Mucosa of descending colon (tissue), 3 donors: ENCODE measurements at places on chromosomes 7 and 10.

- no peak for DNase-seq
Observed at GRCh38 chr10:36177071-36177470, 535.0 kb upstream of the FZD8 start.

DNA sequence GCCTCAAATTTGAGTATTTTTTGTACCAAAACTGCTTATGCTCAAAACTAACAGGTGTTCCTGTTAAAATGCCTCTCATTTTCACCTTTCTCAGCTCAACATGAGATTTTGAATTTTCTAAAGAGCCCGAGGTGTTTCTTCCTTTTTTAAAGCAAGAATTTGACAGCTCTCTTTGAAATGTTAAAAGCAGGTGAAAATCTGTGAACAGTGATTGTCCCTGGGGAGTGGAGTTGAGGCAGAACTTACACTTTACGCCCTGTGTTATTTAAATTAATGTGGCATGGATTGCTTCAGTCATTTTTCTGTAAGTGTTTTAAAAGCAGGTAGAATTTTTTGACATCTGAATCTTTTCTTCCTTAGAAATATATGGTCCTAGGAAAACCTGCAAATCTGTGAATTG is 9.2 kb upstream of the GPR15LG start:
- no peak for DNase-seq

DNA sequence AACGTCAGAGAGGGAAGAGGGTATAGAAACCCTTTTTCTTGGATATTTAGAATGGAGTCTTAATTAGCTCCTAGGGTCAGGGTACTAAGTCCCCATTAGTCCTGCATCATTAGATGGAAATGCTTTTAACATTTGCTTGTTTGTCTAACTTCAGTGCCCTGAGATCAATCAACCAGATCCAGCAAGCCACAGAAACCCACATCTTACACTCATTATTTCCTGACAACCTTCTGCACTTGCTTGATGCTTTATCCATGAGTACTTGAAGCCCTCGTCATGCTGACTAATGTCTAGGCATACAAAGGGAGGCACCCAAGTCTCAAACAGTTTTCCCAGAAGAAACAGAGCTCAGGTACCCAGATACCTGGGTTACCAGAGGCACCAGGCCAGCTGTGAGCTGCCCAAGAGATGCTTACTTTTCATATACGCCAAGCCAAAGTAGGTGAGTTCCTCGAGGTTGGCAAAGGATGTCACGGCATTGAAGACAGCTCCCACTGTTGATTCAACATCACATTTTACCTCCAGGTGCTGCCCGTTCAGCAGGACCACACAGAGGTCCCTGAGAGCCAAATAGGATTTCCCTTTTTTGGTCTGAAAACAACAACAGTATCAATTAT is 42.7 kb downstream of the FRMPD2 start:
- no peak for DNase-seq

DNA sequence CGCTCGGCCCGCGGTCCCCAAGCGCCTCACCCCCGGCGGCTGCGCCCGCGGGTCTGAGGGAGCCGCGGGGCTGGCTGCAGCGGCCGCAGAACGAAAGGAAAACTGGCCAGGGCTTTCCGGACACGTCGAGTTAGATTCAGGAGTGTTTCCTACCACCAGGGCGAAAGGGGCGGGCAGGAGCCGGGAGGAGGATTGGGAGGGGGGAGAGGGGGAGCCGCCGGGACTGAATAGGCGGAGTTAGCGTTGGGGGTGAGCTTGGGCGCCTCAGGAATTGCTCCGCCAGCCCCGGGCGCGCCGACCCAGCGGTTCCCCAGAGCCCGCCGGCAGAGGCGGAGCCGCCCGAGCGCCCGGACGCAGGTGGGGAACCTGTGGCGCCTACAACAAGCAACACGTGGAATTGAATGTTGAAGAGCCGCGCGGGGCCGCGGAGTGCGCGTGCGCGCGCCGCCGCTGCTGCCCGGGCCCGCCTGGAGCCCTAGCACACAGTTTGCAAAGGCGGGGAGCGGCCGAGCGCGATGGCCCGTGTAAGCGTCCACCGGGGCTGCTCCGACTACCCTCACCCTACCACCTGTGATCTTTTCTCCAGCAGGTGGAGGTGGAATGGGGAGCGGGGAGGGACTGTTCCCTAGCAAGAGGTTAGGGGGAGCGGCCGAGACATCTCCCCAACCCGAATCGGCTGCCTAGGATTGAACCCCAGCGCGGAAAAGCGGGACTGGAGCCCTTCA is at the start of gene CADPS2:
CADPS2 (minus strand) TSS at position 104 of the 725 bp plus-strand sequence. CDS start 123 bp downstream, outside the sequence.
- DNase-seq = peak; percentile 87

DNA sequence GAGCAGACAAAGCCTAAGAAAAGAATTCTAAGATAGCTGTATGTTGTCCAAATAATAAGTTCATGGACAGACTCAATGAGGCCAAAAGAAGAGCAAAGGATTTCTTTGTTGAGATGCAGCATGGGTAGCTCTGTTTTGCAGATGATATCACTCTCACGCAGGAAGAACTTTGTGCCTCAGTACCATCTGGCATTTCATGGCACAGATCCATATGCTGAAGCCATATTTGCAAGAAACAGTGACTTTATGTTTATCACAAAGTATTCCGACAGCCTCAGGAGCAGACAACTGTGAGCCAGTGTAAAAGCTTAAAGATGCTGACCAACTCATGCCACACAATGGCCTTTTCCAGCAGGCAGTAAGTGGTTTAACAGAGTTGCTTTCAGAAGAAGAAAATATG is 45.5 kb upstream of the RNF148 start:
- DNase-seq = no peak

DNA sequence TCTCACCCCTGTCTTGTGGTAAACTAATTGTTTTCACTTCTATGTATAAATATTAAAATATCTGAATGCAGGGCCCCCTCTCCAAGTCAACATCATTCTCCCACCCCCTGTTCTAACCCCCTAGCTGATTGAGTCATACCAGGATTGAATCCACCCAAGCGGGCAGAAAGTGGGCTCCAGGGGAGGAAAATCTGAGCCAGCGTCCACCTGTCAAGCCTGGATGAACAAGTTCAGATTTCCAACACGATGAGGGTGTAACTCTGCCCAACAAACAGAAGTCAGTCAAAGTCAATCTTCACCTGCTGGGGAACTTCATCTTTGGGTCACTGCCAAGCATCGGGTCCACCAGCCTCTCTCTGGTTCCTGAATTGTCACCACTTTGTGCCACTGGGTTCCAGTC is 162.9 kb upstream of the CELF2 start:
- no peak for DNase-seq

DNA sequence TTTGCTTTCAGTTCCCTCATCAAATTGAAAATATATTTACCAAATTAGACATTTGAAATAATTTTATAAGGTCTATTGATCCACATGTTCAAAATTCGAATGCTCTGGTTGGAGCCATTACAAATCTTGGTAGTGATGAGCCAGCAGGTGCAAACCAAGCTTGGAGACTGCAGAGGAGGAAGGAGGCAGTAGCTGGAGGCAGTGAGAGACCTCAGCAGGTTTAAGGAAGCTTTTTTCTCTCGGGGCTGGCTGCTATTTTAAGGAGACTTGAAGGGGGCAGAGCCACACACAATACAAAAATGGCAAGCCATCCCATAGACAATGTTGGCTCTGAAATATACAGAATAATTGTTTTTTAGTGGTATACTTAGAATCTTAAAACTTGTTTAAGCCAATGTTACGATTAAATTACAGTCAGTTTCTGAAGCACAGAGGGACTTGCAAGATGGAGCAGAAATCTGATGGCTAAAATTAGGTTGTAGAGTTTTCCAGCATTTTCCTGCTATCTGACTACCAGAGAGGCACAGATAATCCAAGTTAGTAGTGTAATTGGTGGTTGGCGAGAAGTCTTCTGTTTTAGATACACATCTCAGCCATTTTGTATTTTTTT is 185.8 kb downstream of the SNX10 start:
- DNase-seq = no peak

GRCh38 chr7:5470816-5471215 is 47.2 kb upstream of the TNRC18 start:
- DNase-seq = no peak

- DNase-seq = no peak
Observed at GRCh38 chr7:92044148-92044547, 90.1 kb downstream of the CYP51A1 start.

GRCh38 chr10:68406111-68406814 is 814 bp downstream of the RUFY2 start:
- DNase-seq = peak; percentile 75

GRCh38 chr7:83359108-83359507 is 196.4 kb upstream of the PCLO start:
- DNase-seq = no peak

GRCh38 chr7:91812388-91812787 is 68.1 kb downstream of the MTERF1 start:
- no peak for DNase-seq

- DNase-seq = peak; percentile 4
Observed at GRCh38 chr10:27783660-27784059, 38.0 kb upstream of the MKX start.

DNA sequence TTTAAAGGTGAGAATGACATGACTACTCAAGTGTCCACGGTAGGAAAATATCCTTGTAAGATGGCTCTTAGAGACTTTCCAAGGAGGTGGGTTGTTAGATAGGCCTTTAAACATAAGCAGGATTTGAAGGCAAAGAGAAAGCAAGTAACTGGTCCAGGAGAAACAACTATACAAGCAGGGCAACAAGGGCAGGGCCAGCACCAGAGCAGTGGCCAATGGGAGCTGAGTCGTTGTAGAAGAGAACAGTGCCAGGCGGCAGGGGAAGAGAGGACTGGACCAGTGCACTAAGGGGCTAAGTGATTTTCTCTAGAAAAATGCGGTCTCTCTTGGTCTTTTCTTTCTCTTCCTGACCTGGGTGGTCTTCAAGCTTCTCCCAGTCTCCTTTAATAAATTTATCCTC is 94.9 kb downstream of the GLI3 start:
- DNase-seq = no peak
